ENCODE measurements at places on chromosomes 11 and 22.

- no peak for DNase-seq
These were observed 4.9 kb downstream of the UBE2L6 start for GRCh38 chr11:57562596-57562995.

DNA sequence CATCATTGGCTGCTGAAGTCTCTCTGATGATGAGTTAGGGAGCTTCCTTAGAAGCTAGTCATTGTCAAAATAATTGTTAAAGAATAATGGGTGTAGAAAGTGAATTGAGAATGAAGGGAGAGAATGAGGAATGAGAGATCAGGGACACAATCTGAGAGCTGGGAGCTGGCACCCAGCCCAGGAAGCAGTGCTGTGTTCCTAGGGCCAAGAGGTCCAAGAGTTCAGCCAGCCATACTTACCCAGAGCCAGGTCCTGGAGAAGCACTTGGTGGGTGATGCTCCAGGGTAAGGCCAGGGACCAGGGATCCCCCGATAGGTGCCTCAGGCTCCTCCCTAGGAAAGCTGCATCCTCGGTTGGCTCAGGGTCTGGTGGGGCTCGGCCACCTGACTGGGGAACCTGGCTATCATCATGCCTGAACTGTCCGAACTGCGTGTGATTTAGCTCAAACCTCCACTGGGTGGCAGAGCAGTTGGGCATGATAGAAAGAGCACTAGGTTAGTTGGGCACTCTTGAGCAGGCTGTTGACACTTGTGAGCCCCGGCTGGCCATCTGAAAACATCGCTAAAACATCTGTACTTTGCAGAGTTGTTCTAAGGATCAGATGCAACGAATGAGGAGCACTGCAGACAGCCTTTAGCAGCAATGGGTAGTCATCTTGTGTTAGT, 123.9 kb upstream of the NCAM1 start:
- DNase-seq: no peak

- DNase-seq: no peak
These were observed 9.5 kb downstream of the SDF2L1 start for GRCh38 chr22:21651521-21652009.

GRCh38 chr11:60900673-60901404, 5.5 kb downstream of the PRPF19 start:
- DNase-seq: no peak
